ENCODE measurements at places on chromosomes 7 and 10.

- no peak for DNase-seq
These were observed 53.5 kb downstream of the OR13A1 start for GRCh38 chr10:45261946-45262345.

DNA sequence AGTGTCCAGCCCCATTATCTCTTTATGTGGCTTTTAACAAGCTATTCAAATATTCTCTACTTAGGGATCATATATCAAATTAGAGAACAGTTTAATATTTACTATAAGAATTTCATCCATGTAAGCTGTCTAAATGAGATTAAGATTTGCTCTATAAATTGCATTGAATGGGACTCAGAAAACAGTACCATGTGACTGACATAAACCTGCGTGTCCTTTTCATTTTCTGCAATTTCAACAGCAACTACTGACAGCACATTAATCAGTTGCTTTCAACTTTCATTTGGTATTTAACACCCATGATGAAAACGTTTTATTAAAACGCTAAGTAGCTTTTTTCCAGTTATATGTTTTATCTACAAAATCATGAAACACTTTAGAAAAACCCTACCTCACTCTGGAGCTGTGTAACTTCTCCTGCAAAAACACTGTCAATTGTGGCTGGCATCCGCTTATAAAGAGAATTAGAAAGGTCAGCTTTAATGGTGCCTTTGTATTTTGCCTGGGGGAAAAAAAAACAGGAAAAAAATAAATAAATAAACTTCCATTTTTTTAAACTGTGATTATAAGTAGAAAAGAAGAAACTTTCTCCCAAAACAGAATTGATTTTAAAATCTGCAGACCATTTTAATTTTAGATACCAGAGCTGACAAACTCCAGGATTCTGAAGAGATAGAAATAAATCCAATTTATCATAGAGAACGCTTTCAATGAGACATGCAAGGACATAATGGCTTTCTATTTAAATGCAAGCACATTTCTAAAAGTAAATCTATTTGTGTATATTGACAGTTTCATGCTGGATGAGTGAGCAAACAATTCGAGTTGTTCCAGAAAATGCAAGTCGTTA lies 9.2 kb downstream of the NEBL start:
- no peak for DNase-seq

DNA sequence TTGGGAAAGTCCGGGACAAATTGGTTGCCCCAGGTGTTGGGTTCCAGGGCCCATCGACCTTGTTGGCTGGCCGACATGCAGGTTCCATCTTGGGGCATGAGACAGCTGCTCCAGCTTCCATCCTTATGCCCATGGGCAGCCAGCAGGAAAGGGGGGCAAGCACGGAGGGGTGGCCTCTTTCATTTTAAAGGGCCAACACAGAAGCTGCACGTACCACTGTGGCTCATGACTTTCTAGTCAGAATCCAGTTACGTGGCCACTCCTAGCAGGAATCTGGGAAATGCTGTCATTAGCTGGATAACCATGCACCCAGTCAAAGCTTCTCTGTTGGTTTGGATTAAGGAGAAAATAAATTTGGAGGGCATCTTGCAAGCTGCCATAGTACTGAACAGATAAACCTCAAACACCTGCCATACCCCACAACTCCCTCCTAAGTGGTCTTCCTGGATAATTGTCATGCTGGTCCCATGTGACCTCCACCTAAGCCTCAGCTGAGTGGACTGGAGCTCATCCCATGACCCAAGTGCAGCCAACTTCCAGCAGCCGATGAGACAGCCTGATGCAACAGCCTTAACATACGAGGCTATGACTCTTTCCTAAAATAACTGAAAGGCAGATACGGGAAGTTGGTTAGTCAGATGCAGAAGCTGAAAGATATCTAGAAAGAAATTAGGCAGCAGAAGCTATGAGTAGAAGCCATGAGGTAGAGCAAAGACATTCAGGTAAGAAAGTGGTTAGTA lies 21.4 kb upstream of the GSDME start:
- no peak for DNase-seq

GRCh38 chr7:105849122-105849855 lies 27.1 kb downstream of the ATXN7L1 start:
- DNase-seq = peak; percentile 51

DNA sequence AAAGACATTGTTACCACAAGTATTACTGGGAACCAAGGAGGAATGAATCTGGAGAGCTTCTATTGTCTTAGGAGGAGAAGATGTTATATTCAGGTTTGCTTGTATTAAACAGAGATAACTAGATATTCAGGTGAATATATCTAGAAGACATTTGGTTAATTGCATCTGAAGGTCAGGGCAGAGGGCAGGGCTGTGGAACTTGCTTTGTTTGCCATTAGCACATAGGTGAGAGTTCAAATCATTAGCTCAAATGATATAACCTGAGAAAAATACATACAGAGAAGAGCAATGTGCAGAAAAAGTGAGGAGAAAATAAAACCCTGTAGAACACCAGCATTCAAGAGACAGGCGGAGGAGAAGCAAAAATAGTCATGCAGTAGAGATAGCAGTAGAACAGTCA lies 116.8 kb downstream of the DNAJB9 start:
- DNase-seq = no peak

DNA sequence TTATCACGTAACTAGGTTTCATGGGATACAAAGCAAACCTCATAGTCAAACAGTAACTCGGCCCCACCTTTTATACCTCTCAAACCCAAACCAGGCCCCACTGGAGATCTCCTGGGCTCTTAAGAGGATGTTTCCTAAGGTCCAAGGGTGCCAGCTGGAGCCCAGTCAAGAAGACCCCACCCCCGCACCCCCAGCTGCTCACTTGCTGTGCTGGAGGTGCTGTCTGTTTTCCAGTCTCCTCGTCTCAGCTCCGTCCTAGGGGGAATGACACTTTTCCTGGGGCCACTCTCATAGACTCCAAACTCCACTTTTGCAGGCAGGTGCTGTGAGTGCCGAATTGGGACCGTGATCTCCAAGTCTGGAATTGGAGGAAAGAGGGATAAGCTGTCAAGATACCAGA lies 22.7 kb upstream of the TM9SF3 start:
- DNase-seq = no peak

GRCh38 chr10:69959911-69960310 lies 92.7 kb upstream of the MACROH2A2 start:
- DNase-seq = no peak

DNA sequence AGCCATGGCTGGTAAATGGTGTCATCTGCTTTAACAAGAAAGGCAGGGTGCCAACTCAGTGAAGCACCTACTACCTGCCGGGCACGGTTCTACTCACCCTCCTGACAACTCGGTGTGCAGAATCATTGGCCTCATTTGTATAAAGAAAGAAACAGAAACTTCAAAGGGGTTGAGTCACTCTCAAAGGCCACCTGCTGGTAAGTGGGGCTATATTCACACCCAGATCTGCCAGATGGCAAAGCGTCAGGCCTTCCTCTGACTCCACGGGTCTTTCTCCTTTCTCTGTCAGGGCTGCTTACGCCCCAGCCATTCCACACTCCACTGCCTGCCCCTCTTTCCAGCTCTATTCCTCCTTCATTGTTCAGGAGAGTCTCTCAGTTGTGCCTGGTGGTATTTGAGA lies 309.2 kb downstream of the GFRA1 start:
- no peak for DNase-seq

GRCh38 chr10:72009425-72010081 lies 45.4 kb downstream of the CHST3 start:
- DNase-seq = no peak

GRCh38 chr7:98629001-98629431 lies 11.9 kb downstream of the NPTX2 start:
- DNase-seq = no peak

DNA sequence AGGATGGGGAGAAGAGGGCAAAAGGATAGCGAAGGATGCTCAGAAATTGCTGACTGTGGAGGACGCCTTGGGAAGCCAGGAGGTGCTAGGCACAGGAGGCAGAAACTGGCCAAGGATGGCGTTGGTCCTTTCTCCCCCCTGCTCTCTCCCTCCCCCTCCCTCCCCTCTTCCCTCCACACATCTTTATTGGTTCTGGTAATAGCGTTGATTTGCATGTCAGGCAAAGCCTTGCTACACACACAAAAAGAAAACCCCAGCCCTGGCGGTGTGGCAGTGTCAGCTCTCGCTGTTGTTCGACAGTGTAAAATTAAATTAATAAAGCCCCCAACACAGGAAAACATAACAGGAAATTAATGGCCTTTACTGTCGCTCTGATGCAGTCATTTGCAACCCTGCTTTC lies 47.2 kb downstream of the PAX2 start:
- no peak for DNase-seq

DNA sequence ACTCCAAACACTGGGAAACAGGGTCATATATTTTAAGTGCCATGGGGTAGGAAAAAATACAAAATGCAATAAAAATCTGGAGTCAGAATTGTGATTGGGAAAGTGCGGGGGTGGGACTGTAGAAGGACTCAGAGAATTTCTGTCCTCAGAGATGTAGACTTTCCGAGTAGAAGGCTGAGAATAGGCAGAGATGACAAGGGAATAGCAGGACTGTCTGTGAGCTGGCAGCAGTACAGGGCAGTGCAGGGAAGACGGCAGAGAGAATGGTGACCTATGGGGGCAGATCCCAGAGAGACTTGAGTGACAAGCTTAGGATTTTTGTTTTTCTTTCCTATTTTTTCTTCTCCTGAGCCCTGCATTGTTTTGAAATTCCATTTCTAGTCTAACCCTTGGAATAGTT lies 127.6 kb downstream of the SLC16A9 start:
- no peak for DNase-seq

DNA sequence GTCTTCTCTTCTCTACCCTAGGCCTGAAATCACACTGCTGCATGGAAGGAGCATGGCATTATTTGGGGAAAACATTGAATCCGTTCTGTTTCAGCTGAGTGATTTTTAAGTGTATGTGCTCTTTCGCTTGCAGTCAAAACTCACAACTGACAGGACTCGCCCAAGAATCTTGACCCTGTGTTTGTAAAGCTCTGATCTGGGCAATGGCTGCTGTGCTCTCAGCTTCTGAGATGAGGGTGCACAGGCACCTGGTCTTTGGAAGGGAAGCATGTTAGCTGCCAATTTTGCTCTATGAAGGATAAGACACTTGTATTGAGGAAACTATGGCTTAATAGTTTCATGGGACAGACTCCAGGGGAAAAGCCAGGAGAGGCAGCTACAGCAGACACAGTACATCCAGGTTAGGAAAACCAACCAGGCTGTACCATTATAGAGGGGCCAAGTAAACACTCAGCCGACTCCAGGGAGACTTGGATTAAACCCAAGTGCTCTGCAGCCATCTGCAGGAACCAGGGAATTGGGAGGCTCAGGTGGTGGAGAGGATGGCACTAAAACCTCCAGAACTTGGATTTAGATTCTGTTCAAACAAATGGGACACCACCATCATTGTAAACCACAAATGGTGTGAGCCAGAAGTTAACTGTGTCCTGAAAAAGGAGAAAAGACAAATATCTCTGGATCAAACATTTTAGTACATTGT lies 43.3 kb downstream of the LYZL1 start:
- no peak for DNase-seq

GRCh38 chr7:18437101-18437500 lies 58.4 kb upstream of the HDAC9 start:
- no peak for DNase-seq

DNA sequence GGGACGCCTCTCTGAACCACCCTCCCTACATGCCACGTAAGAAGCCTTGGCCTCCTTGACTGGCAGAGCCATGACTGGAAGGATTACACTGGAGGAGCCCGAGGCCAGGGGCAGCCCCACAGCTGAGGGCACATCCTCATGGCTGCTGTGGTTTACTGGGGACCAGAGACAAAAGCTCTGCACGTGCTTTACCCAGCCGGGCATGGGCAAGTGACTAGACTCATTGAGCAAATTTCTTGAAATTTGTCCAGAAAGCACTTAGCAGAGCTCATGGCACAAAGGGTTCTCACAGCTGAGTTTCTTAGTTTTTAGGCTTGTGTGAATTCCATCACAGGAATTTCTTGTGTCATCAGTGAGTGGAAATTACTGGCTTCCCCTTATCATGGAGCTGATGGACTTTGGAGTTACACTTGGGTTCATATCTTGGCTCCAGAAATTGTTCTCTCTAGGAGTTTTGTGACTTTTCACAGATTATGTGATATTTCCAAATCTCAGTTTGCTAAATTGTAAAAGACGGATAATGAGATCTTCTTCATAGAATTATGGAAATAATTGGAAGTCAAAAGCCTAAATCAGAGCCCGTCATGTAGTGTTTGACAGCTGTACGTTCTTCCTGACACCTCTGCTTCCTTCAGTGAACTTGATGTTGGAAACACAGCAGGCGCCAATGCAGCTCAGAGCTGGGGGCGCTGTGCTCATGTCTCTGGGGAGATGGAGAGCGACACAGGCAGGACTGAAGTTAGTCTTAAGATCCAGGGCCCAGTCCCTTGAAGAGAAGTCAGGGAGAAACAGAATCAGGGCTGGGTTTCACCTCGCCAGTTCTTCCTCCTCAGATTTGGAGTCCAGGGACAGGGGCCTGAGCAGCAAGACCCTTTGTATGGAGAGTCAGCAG lies 47.7 kb upstream of the MGAM2 start:
- DNase-seq = no peak

GRCh38 chr10:75106242-75106641 lies 5.2 kb upstream of the SAMD8 start:
- no peak for DNase-seq

GRCh38 chr7:26563406-26563805 lies 271.7 kb downstream of the SNX10 start:
- DNase-seq = no peak

- no peak for DNase-seq
These were observed 42.6 kb upstream of the DNAH11 start for GRCh38 chr7:21500117-21500832.

DNA sequence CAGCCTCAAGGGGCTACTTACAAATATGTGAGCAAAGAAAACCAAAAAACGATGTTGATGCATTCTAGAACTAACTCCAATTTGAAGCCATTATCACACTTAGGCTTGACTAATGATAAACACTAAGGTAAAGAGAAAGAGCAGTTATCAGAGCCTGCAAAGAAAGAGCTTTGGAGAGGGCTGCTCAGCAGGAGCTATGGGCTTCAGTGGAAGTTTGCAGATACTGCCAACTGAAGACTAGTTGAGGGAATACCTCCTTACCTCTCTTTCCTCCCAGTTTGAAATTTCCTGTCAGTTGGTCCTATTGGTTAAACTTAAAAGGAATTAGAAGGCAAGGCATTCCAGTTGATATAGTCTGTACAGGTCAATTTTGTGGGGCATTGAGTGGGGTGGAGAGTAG lies 498.1 kb upstream of the POT1 start:
- DNase-seq = no peak

Data from stimulated activated CD4-positive, alpha-beta T cell treated with anti-CD3 and anti-CD28 coated beads, Interleukin-4, amount 100 ng/mL, for 48 hours (primary cell).